ENCODE measurements at places on chromosomes 1 and 21.

DNA sequence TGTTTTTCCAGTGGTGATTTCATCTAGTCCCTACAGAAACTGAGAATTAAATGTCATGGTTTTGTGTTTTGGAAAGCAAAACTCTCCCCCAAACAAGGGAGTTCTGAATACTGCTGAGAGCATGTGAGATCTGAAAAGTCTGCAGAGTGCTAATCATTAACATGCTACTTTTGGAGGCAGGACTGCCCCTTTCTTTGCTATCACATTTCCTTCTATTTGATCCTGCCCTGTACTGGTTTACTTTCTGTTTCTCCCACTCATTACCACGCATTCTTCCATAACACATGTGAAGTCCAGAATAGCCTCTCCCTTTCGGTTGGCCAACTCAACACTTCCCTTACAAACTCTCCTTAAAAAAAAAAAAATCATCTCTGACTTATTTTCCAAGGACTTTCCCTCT lies 63.6 kb downstream of the GADD45A start:
- DNase-seq = peak; percentile 78

DNA sequence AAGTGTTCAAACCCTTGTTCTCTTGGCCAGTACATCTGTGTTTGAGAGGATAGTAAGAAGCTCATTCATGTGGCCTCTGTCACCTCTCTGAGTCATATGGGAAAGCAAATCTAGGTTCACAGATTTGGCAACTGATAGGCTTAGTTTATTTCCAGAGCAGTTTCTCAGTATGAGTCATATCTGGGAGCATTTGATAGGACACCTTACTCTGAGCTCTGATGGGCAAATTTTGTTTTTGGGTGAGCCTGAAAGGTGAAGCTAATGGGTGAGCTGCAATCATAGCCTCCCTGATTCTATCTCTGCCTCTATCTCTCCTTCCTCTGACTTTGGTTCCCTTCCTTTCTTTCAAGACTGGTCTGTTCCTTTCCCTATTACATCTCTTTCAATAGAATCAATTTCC lies 134.4 kb downstream of the S1PR1 start:
- DNase-seq = peak; percentile 6

- DNase-seq = peak; percentile 24
These were observed 448.7 kb downstream of the LTN1 start for GRCh38 chr21:28543975-28544374.

DNA sequence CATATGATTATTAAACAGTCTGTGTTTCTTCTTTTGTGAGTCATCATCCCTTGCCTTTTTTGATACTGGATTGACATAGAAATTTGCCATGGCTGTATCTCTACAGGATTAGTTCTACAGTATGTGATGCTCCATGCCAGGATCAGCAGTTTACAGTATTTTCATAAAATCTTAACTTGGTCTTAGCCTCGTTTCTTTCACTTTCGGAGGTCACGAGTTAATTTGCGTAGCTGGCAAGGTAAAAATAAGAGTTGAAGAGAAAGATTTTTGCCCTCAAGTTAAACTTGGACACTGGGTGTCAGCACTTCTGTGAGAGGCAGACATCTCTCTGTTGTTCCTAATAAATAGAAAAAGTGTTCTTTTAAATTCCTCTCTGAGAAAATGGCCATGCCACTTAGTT lies 79.1 kb downstream of the CACNA1E start:
- no peak for DNase-seq

DNA sequence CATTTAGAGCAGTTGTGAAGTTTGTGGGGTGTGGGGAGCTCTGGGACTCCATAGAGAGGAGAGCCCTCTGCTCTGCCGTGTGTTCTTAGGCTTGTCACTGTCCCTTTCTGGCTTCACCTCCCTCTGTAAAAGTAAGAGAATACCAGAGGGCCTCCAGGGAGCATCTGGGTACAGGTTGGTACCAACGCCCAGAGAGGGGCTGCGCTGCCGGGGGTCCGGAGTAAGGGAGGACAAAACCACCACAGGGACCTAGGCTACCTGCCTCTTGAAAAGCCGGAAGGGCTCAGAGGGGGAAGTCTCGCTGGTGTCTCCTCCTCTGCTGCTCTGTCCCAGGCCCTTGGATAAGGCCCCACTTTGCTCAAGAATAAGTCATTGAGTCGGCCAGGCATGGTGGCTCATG lies 3.1 kb upstream of the TINAGL1 start:
- no peak for DNase-seq

- peak; percentile 45 for DNase-seq
These were observed 90.0 kb upstream of the GNG4 start for GRCh38 chr1:235739631-235740030.

DNA sequence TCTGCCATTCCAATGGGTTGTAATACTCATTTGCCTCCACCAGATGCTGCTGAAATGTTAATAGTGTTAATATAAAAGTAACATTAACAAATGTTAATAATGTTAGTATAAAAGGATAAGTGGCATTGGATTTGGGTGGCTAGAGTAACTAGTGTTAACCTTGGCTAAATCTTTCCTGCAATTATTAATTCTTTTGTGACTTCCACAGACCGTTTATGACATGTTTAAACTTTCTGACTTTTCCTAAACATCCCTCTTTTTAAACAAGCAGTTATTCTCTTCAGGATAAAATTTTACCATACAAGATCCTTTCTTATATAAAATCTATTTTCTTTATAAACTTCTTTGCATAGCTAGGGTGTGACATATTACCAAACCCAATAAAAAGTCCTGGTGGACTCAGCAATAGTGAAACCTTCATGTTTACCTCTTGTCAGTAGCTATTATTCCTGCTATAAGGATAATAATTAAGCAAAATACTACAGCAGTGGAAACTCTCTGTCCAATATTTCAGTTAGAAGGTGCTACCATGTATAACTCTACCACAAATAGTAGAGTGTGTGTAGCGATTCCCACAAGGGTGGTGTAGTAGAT lies 41.5 kb downstream of the CCDC30 start:
- no peak for DNase-seq

All from cardiac fibroblast (primary cell).